H1 (cell line): ENCODE measurements at places on chromosomes 5 and 9.

DNA sequence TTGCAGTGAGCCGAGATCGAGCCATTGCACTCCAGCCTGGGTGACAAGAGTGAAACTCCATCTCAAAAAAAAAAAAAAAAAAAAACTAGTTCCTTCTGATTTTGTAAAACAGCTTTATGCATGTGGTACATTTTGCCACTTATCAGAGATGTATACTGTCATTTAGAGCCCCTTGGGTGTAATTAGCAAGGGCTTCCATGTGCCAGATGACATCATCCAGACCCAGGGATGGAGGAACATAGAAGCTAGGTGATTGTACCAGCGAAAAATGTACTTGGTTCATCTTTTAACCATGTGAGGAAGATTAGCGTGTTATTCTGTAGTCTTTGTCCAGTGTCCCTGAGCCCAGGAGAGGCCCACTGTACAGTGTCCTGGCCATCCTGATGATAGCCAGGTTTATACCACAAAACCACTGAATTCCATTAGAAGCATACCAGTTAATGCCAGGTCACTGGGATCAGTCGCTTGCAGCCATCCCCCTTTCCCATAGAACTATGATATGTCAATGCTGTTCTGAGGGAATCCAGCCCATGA lies 239.3 kb upstream of the SGCD start:
- DNase-seq: no peak

DNA sequence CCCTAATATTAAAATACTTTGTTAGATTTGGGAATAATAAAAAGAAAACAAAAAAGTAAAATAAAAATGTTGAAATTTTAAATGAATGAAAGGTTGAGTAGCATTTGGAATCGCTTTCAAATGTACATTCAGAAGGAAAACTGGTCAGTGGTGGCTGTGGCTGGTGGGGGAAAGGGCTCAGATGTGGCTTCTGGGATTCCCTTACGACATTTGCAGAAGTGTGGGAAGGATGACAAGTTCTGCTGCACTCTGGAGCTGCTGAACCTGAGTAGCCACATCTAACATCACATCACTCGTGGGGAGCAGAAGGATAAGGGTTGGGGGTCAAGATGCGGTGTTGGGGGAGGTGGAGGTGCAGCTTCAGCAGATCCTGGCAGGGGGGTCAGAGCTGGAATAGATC lies 25.6 kb upstream of the CAST start:
- DNase-seq: no peak

GRCh38 chr9:78001946-78002731 lies 29.5 kb downstream of the GNAQ start:
- no peak for DNase-seq

- DNase-seq: no peak
Observed at GRCh38 chr5:34500236-34500847, 155.8 kb upstream of the RAI14 start.

GRCh38 chr5:141732417-141732816 lies 50.4 kb upstream of the ARAP3 start:
- DNase-seq: no peak

- DNase-seq: no peak
Observed at GRCh38 chr5:172059661-172060100, 53.2 kb upstream of the FBXW11 start.

- no peak for DNase-seq
Observed at GRCh38 chr9:128771094-128771721, 519 bp downstream of the ZER1 start.

- no peak for DNase-seq
Observed at GRCh38 chr9:2120926-2121689, 106.0 kb downstream of the SMARCA2 start.

GRCh38 chr5:54159153-54159892 lies 151.1 kb downstream of the ARL15 start:
- DNase-seq: no peak

GRCh38 chr5:141651728-141652105 lies 499 bp upstream of the FCHSD1 start:
- DNase-seq: no peak

DNA sequence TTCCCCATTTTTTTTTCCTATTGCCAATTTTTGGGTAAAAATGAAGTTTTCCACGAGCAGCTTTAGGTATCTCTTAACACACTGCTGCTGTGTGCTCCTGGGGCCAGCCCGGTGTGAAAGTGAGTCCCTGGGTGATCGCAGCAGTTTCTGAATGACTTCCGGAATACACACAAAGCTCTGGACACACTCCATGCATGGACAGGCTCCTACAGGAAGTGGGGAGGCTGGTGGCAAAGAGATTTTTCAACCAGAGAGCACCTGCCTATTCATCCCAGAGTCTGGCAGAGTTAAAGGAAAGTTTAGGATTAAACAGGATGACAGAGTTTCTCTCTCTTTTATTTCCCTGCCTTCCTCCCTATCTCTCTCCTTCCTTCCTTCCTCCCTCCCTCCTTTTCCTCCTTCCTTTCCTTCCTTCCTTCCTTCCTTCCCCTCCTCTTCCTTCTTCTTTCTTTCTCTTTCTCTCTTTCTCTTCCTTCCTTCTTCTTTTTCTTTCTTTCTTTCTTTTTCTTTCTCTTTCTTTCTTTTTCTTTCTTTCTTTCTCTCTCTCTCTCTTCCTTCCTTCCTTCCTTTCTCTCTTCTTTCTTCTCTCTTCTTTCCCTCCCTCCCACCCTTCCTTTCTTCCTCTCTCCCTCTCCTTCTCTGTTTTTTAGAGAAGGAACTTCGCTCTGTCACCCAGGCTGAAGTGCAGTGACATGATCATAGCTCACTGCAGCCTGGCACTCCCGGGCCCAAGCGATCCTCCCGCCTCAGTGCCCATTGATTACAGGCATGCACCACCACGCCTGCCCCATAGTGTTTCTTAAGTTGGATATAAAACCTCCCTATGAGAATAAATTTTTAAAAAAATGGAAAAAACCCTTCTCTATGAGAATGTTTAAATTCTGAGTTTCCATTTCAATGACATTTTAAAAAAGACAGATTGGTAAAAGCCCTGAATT lies 38.7 kb upstream of the UBTD2 start:
- no peak for DNase-seq

GRCh38 chr5:6554812-6555211 lies 78.0 kb downstream of the NSUN2 start:
- DNase-seq: no peak

- no peak for DNase-seq
Observed at GRCh38 chr9:71924576-71924975, 13.1 kb downstream of the C9orf85 start.

GRCh38 chr5:128782446-128782845 lies 182.8 kb upstream of the SLC27A6 start:
- no peak for DNase-seq

- DNase-seq: no peak
Observed at GRCh38 chr5:4661326-4661725, 478.8 kb upstream of the ADAMTS16 start.

- no peak for DNase-seq
Observed at GRCh38 chr9:84970432-84970831, 300.9 kb downstream of the NTRK2 start.

DNA sequence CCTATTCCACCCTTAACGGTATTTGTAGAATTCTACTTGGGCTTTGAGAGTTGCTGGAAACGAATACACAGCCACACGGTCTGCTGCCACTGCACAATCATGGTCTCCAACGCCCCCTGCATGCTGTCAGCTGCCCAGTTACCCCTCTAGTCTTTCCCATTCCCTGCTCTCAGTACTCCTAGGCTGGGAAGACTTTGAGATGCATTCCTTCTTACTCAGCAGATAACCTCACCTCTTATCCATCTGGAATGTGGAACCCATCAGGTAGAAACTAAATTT lies 92.8 kb downstream of the ANKH start:
- no peak for DNase-seq

DNA sequence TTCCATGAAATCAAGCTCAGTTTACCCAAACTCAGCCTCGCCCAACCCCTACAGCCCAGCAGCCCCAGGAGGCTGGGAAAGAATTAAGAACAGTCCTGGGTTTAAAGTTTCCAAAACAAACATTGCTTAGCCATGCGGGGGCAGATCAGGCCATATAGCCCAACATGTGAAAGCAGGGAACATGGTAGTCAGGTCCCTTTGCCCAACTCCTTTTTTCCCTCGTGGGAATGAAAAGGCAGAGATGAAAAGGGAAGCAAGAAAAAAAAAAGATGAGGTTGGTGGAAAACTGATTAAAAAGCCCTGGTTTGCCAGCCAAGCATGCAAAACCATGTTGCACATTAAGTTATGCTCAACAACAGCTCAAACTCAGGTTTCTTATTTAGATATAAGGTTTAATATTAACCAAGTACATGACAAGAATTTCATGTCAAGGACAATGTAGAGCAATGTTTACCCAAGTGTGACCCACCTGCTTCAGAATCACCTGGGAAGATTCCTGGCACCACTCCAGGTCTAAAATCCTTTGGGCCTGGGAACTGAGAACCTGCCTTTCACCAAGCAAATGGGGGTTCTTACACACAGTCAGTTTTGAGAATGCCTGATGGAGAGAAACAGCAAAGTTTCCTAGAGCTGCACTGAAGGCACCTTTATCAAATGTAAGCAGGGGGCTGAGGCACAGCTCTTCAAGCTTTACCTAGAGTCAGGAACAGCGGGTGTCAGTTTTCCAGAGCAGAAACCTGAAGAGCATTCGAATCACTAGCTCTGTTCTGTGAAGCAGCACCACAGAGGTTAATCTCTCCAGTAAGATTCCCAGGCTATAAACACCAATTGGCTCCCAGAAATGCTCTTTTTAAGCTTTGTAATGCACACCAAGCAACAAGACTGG lies 1.7 kb downstream of the FREM1 start:
- no peak for DNase-seq

DNA sequence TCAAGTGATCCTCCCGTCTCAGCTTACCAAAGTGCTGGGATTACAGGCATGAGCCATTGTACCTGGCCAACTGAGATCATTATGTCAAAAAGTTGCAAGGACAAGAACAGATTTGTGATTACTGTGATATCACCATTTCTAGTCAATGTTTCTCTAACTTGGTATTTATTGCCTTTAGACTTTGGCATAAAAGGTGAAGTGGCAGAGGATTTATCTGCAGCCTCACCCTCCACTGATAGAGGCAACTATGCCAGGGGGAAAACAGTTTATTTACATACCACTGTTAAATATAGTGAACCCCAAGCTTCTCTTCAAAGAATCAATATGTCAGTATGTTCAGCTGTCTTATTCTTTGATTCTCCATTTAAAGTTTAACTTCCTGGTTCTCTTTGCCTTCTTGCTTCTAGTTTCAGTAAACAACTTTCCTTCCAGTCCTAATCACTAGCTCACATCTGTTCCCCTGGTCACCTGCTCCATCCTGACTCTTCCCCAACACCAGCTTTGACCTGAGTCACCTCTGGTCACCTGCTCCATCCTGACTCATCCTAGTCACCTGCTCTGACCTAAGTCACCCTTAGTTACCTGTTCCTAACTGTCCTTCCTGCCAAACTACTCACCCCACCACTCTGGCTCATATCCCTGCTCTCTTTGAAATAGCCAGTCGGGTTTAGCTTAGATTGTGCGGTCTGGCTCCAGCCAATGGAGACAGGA lies 29.9 kb downstream of the SEMA6A start:
- no peak for DNase-seq

DNA sequence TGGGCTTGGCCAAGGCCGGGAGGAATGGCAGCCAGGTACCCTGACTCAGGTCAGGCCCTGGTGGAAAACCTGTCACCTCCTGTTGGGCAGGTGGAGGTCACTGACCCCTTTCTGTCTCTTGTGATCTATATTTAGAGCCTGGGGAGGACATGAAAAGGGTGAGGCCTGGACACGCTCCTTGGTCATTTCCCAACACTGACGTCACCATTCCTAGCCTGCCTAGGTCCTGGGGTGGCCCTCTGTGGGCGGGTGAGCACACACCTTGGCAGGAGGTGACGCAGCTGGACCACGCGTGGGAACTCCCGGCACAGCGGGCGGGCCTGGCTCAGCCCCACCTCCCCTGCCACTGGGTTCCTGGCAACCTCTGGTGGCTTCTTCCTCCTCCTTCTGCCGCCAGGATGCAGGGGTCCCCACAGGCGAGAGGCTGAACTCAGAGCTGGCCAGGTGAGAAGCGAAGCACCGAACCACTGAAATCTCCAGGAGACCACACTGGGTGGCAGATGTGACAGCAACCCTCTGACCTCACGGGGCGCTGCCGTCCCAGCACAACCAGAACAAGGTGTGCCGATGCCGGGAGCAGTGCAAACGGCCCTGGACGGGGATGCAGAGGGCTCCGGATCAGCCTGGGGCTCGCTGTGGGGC lies 6.4 kb upstream of the RALGDS start:
- no peak for DNase-seq

- no peak for DNase-seq
Observed at GRCh38 chr9:92119586-92119985, 4.4 kb upstream of the SPTLC1 start.

DNA sequence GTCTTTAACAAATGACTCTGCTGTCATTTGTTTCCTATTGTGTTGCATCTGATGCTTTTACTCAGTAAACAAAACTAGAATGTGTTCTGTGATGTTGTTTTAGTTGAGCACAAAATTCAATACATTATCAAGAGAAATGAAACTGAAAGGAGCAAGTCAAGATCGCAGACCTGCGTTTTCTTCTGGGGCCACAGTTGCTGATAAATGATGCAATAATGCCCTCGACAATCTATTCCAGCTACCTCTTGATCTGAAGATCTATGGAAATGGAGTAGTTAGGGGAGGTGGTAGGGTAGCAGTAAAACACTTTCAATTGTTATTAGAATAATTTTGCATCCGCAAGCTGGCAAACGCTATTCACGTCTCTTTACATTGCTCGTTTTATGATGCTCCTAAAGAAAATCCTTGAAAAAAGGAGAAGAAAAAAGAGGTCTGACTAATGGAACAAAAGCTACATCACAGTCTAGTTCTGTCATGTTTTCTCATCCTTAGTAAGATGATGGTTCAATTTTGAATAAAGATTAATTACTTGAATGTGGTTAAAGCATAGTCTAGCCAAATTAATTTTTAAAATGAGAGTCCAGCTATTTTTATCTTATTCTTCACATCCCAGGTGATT lies 1.6 kb downstream of the ZNF366 start:
- no peak for DNase-seq

- DNase-seq: no peak
Observed at GRCh38 chr9:72661401-72662135, 140.2 kb downstream of the TMC1 start.

- DNase-seq: no peak
Observed at GRCh38 chr5:1429496-1429895, 15.7 kb downstream of the SLC6A3 start.

- DNase-seq: no peak
Observed at GRCh38 chr9:7790022-7790818, 9.4 kb downstream of the DMAC1 start.

GRCh38 chr9:16530669-16531642 lies 339.5 kb downstream of the BNC2 start:
- no peak for DNase-seq
